ENCODE measurements at places on chromosomes 2 and 18.

DNA sequence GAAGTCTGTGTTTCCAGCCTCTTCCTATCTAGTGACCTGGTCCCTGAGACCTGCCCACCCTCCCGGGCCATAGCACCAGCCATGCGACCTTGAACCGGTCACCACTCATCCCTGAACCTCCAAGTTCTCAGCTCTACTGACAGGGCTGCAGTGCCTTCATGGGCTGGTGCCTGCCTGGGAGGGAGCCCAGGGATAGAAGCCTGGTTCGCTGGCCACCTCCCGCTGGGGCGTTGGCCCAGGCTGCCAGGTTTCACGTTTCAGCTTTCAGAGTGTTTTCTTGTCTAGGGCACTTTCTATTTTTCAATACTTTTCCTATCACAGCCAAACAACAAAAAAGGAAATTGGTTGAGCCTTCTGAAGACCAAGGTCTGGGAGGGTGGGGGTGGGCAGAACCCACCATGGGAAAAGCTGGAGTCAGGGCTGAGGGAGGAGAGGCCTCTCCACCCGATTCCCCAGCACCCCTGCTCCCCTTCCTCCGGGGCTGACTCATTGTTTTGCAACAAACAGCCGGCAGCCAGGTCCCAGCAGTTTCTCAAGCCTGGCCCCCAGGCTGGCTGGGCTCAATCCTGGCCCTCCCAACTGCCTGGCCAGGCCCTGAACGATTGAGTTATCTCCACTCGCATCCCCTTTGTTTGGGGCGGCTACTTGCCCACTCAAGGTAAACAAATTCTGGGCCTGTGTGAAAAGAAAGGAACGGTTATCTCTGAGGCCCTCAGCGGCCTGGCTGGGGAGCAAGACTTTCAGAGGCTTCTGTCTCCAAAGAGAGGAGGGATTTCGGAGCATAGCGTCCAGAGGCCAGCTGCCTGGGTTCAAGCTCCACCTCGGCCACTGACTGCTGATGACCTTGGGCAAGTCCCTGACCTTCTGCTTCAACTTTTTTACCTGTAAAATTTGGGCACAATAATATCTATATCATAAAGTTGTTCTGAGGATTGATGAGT lies 47.5 kb downstream of the ZFP36L2 start:
- DNase-seq, result no peak

GRCh38 chr2:174776223-174776622 lies 12.0 kb upstream of the CHRNA1 start:
- DNase-seq, result no peak

DNA sequence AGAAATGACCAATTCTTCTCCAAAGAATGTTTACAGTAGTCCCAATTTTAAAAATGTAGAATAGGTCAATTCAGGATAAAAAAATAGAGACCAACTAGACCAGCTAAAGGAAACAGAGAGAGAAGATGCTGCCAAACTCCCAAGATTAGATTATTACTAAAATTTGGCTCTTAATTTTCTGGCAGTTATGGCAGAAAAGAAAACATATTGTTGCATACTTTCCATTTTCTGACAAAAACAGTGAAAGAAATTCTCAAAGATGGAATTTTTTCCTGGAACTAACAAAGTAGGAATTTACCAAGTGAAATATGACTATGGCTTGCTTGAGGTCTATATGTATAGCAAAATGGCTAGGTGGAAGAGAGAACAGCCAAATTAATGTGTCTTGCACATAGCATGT lies 138.3 kb upstream of the STK17B start:
- DNase-seq, result no peak

DNA sequence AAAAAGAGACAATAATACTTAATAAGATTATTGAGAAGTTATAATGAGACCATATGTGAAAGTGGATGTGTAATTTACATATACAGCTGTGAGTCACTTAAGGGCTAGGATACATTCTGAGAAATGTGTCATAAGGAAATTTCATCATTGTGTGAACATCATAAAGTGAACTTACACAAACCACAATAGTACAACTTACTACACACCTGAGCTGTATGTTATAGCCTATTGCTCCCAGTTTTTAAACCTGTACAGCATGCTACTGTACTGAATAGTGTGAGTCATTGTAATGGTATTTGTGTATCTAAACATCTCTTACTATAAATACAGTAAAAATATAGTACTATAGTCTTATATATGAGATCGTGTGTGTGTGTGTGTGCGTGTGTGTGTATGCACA lies 1420.3 kb upstream of the PIK3C3 start:
- no peak for DNase-seq

DNA sequence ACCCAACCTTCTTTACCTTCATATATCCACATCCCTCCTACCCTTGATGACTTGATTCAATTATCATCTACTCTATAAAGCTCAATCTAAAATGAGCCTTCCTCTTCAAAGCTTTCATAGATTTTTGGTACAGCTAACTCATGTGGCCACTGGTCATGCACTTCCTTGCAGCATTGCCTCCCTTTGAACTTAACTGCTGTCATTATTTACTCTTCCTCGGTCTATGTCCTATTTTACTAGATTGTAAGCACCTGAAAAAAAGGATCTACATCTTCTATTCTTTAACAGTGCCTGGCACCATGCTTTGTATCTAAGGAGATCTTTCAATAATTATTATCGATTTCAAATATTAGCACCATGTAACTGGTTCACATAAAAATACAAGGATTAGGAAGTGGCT lies 30.6 kb downstream of the MDH1 start:
- DNase-seq, result no peak

DNA sequence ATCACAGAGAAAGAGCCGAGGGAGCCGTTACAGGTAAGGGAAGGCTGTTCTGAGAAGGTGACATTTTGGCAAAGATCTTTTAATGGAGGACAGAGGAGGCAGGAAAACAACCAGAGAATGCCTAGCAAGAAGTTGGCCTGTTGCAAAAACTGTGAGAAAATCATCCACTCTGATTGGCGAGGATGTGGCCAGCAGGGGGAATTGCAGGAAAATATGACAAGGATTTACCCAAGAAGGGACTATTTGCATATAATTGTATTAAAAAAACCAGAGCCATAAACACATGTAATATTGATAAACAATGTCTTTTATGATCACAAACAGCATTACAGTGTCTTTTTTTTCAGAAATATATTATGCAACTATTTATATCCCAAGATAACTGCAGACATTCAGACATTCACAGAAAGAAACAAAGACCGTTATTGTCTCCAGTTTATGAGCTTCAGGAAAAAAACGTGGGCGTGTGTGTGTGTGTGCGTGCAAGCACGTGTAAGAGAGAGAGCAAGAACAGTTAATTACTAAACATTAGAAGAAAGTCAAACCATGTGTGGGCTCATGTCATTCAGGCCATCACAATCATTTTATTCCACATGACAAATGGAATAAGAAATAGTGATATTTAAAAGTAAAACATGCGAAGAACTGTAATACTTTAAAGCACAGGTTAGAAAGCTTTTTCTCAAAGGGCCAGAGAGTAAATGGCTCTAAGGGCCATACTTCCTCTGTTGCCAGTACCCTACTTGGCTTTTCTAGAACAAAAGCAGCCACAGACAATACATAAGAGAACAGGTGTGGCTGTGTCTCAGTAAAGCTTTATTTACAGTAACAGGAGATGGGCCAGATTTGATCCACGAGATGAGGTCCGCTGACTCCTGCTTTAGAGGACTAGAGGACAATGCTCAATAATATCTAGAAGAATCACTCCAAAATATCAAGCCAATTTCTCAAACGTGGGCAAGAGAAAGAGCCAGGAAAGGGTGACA lies 324.1 kb downstream of the DLGAP1 start:
- no peak for DNase-seq

- DNase-seq, result no peak
Observed at GRCh38 chr18:54607213-54608027, 16.4 kb downstream of the DYNAP start.

GRCh38 chr2:105261061-105261460 lies 19.5 kb downstream of the GPR45 start:
- DNase-seq, result no peak

- no peak for DNase-seq
Observed at GRCh38 chr2:132256251-132256902, 94.6 kb upstream of the ANKRD30BL start.

DNA sequence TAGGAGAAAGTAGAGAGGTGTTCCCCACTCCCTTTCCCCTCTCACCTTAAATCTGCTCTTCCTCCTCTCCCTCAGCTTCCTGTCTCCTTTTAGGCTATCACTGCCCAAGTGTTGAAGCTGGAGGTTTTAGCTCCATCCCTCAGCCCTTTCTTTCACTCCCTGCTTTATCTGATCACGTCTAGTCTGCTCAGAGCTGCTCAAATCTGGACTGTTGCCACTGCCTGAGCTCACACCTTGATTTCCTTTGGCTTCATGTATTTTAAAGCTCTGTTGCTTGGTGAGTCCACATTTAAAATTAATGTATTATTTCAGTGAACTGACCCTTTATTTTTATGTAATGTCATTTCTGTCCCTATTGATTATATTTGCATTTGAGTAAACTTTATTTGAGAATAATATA lies 236.6 kb downstream of the PTGR3 start:
- peak; percentile 15 for DNase-seq

DNA sequence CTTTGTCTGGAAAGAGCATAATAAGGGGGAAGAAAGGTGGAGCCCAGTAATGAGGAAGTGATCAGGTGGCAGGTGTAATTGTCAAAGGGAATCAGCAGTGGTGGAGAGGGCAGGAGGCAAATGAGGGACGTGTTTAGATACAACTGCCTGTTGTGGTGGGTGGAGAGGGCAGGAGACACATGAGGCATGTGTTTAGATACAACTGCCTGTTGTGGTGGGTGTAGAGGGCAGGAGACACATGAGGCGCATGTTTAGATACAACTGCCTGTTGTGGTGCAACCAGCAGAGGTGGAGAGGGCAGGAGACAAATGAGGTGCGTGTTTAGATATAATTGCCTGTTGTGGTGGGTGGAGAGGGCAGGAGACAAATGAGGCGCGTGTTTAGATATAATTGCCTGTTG lies 173.1 kb downstream of the ANKRD30B start:
- DNase-seq, result no peak

DNA sequence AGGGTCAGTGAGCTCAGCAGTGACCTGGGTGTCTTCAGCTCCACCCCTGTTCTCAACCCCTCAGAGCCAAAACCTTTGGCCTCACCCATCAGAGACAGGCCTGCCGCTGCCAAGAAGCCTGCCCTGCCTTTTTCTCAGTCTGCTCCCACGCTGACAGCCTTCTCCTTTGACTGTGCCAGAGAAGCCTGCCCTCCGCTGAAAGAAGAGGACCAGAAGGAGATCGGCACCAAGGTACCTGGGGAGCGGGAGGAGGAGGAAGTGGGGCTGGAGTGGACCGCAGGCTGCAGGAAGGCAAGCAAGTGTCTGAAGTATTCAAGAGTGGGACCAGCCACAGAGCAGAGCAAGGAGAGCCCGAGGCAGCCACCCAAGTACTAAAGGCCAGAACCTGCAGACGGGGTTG lies 33.2 kb downstream of the TOGARAM2 start:
- no peak for DNase-seq

GRCh38 chr18:62239475-62239874 lies 52.4 kb downstream of the RELCH start:
- DNase-seq, result no peak

DNA sequence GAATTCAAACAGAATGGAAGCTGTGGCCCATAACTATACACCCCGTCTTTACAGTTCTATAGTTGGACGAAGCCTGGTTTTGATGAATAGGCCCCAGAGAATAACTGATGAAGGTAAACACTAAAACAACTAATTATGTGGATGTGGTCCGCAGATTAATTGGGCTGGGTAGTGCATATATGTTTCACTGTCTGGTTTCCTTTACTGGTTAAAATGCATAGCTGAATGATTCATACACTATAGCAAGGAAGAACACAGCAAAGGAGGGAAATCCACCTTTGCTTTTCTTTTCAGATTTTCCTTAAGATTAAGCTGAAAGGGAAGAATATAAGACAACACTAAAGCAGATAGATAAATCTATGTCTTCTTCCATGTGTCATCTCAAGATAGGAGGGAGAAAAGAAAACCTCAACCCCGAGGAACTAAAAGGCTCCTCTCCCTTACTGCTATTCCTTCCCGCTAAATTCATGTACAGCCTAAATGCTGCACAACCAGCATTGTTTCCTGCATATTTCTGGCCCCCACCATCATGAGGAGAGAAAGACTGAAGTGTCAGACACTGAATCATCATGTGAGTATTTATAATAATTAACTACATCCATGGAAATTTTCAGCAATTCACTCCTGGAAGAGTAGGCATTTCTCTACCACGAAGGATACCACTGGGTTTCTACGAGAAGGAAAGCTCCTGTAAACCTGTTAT lies 297.1 kb upstream of the CCDC68 start:
- DNase-seq, result no peak

- DNase-seq, result no peak
Observed at GRCh38 chr18:22550861-22551260, 133.1 kb upstream of the CTAGE1 start.

DNA sequence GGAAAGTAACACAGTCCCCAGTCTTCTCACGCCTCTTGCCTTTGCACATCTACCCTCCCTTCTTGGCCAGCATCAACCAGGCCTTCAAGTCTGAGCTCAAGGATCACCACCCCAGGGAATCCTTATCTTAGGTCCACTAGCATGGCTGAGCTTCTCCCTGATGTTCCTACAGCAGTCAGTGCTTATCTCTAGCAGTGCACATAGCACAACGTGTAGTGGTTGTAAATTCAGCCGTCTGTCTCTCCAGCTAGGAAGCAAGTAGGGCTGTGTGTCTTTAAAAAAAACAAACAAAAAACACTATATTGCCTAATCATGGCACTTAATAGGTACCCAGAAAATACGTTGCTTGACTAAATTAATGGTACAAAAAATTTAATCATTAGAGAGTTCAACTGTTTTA lies 29.2 kb downstream of the KCNG3 start:
- DNase-seq, result peak; percentile 65

GRCh38 chr2:28150994-28151393 lies 241.7 kb upstream of the FOSL2 start:
- DNase-seq, result peak; percentile 48

DNA sequence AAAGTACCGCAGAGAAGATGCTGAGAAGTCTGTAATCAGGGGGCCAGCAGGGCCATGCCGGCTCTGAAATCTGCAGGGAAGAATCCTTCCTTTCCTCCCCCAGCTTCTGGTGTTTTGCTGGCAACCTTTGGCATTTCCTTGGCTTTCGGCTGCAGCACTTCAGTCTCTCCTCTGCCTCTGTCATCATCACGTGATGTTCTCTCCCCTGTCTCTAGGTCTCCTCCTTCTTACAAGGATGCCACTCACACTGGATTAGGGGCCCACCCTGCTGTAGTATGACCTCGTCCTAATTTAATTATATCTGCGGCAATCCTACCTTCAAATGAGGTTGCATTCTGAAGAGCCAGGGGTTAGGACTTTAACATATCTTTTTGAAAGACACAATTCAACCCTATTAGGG lies 13.8 kb upstream of the RAB12 start:
- no peak for DNase-seq

Data from SK-N-DZ (cell line).